ENCODE measurements at places on chromosomes 7 and 10.

DNA sequence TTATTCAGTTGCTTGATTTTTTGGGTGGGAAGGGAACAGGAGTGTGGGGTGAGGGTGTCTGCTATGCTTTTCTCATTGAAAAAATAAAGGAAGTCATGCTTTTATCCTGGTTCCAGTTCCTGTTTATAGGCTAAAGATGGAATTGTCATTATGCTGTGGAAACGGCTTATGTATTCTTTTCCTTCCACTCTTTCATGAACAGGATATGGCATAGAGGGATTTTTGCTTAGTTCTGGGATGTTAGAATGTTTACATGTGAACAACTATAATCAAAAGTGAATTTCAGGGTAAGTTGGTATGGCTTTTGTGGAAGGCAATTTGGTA, 35.9 kb upstream of the PTPN12 start:
- no peak for DNase-seq

DNA sequence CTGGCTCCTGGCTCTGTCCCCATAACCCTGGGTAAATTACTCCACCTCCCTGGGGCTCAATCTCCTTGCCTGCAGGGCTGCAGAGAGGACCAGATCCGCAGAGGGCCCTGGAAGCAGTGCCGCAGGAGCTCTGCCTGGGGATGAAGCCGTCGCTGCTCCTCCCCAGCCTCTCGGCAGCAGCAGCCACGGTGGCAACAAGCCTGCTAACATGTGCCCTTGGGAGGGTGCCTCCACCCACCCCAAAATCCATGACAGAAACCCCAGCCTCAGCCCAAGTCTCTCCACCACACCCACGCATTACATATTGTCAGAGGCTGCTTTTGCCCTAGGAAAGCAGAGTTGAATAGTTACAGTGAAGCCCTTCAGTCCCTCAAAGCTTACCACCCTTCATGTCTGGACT, 486.4 kb upstream of the FOXK1 start:
- no peak for DNase-seq

DNA sequence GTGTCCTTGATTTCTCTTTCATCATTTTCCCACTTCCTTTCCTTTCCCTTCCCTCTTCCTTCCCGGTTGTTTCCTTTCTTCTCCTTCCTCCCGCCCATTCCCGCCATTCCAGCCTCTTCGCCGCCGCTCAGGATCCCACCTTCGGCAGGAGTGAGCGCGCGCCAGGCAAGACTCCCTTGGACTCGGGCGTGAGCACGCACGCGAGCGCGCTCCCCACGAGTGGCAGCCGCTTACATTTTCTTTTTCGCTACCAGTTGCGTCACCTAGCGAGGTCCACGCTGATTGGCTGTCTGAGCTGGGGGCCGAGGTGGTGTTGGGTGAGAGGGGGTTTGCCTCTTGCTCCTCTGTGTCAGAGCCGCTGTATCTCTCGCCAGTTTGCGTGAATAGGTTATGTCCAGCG, 11.8 kb downstream of the ZAN start:
- peak; percentile 36 for DNase-seq

- no peak for DNase-seq
Observed at GRCh38 chr7:76185187-76185896, 16.4 kb upstream of the SRRM3 start.

DNA sequence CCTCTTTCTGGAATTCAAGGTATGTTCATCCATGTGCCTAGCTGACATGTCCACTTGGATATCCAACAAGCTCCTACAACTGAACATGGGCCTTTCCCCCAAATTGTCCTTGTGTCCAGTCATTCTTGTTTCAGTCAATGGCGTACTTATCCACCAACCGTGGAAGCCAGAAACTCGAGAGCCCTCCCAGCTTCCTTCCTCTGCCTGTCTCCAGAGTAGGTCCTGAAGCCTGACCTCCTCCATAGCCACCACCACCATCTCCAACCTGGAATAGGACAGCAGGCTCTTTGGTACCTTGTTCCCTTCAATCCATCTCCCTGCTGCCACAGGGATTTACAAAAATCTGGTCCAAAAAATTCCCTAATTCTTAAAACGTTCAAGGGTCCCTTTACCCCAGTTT, 305.1 kb downstream of the RPS24 start:
- DNase-seq = no peak

DNA sequence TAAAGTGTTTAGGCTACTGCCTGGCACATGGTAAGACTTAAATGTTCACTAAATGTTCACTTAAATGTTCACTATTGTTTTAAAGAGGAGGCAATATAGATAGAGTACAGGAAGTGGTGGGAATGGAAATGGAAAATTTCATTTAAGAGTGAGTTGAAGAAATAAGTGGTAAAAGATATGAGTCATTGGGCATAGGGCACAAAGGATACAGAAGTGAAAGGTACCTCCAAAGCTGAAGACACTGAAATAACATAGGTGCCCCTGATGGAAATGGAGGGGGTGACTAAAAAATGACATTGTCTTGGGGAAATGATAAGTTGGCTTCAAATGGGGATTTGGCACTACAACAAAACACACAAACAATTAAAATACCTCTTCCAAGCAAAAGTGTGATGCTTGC, 5.2 kb upstream of the FRA10AC1 start:
- no peak for DNase-seq

DNA sequence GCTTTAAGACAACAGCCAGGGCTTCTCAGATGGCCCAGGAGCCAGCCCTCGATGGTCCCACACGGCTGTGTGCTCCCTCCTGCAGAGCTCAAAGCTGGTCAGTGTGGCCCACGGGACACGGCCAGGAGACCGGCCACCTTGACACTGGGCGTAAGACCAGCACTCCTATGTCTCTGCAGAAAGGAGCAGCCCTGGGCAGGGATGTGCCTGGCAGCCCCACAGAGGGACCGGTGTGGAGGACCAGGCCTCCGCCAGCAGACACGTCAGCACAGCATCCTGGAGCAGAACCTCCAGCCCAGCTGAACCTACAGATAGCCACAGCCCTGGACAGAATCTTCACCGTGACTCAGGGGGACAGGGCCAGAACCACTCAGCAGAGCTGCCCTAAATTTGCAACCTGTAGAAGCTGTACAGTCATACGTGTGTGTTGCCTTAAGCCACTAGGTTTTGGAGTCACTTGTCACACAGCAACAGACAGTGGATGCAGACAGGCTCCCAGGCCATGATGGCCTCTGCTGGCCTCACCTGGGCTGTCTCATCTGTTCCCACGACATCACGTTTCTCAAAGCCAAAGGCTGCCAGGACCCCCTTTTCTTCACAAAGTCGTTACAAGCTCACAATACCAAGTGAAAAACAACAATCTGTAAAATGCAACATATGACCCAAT, 132.4 kb downstream of the DIP2C start:
- no peak for DNase-seq

DNA sequence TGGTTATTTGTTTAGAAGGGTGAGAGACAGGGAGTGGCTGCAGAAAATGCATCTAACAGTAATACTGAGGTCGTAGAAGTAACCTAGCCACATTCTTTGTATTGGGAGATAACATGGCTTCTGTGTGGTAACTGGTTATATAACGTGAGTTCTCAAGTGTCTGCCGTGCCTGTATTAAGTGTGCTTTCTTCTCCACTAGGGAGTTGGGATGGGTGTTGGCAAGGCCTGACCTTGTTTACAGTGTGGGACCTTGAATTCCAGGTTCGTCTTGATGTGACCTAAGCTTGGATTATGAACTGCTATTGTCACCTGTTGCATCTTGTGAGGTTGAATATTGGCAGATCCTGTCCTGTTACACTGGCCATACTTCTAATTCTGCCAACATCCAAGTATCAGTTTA, 145.3 kb upstream of the NAMPT start:
- DNase-seq = no peak

DNA sequence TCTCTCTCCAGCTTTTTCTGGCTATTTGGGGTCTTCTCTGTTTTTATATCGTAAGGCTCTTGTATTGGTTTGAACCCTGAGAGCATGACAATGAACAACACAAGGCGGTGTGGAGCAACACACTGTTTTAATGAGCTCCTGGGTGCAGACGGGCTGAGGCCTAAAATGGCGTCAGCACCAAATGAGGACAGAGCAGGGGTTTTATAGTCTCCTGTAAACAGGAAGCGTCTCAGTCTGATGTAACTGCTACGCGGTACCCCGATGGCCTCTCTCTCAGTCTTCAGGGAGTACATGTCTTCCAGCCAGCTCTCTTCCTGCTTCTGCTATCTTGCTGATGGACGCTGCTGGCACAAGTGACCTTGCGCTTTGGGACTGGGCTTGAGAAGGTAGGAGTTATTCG, 95.9 kb upstream of the CCDC71L start:
- DNase-seq = no peak

GRCh38 chr10:86888585-86889381, 68.6 kb downstream of the MMRN2 start:
- DNase-seq = peak; percentile 23

GRCh38 chr10:45091968-45092367, 91.2 kb downstream of the ZNF22 start:
- DNase-seq = no peak

GRCh38 chr10:121596689-121597503, 1.3 kb downstream of the FGFR2 start:
- peak; percentile 86 for DNase-seq

GRCh38 chr10:29039677-29040189, 249.1 kb upstream of the LYZL1 start:
- peak; percentile 9 for DNase-seq

GRCh38 chr7:36080843-36081242, 72.2 kb upstream of the EEPD1 start:
- DNase-seq = no peak

DNA sequence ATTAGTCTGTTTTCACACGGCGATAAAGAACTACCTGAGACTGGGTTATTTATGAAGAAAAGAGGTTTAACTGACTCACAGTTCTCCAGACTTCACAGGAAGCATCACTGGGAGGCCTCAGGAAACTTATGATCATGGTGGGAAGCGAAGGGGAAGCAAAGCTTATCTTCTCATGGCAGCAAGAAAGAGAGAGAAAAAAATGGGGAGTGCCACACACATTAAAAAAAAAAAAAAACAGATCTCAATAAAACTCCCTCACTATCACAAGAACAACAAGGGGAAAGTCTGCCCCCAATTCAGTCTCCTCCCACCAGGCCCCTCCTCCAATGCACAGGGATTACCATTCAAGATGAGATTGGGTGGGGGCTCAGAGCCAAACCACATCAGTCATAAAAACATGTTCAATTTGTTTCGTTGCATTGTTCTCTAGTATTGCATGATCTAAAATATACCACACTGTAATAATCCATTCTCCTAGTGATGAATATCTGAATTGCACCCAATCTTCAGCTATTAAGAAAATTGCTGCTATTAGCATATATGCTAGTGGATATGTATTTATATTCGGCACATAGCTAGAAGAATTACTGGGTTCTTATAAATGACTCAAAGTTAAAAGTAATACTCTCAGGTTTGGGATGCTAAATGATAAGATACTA, 328.9 kb upstream of the KCND2 start:
- DNase-seq = no peak

DNA sequence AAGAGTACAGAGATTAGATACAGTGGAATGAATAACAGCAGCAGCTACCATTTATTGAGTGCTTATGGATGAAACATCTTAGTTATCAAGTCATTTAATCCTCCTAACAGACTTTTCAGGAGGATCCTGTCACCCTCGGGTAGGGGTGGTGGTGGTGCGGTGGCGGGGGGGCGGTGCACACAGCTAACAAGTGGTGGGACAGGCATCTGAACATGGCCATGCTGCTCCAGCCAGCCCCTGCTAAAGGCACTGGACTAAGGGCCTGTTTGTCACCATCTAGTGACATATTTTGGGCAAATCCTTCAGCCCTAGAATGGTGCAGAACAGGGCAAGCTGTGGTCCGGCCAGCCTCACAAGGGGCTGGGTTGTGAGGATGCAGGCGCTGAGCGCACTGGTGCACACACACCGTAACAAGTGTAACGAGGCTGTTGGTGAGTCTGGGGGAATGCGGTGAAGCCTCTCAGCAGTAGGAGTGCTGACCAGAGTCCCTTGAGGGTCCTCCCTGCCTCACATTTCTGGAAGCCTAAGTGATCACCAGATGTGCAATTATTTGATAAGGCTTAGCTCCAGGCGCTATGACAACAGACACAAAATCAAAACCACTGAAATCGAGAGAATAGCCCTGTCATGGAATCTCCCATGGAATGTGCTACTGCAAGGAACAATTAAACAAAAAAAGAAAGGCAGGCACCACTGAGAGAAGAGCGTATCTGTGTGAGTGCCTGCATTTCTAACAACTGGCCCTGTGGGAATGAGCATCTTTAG, 102.2 kb downstream of the RNF216 start:
- DNase-seq = no peak

- DNase-seq = no peak
Observed at GRCh38 chr7:50329775-50330174, 25.3 kb downstream of the IKZF1 start.

- DNase-seq = no peak
Observed at GRCh38 chr10:131946880-131947279, 34.8 kb downstream of the BNIP3 start.

DNA sequence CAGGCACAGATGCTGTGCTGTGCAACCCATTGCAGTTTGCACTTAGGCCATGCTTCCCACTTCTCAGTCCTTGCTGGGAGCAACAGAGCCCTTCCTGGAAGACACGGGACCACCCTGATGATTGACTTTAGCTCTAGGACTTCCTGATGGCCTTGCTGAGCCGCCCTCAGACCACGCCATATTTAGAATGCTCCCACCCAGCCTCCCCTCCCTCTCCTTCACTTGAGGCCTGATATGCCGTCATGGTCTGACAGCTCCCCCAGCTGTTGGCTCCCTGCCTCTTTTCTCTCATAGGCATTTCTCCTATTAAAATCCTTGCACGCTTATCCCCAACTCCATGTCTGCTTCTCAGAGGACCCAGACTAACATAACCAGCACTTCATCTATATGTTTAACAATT, 29.4 kb upstream of the GATAD1 start:
- DNase-seq = no peak

DNA sequence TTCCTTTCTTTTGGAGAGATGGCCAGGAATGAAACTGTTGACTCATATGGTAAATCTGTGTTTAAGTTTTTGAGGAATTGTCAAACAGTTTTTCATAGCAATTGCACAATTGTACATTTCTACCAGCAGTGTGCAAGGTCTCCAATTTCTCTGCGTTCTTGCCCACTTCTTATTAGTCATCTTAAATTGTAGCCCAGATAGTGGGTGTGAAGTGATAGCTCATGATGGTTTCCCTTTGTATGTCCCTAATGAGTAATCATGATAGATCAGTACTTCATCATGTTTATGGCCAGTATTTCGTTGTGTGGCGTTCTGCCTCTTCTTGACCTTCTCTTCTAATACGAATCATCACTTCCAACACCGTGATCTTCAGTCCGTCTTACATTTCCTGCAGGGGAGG, 136.3 kb downstream of the DOCK1 start:
- peak; percentile 90 for DNase-seq

Data from RWPE1 (cell line).